HCEC 1CT (cell line): ENCODE measurements at places on chromosomes 3 and 15.

DNA sequence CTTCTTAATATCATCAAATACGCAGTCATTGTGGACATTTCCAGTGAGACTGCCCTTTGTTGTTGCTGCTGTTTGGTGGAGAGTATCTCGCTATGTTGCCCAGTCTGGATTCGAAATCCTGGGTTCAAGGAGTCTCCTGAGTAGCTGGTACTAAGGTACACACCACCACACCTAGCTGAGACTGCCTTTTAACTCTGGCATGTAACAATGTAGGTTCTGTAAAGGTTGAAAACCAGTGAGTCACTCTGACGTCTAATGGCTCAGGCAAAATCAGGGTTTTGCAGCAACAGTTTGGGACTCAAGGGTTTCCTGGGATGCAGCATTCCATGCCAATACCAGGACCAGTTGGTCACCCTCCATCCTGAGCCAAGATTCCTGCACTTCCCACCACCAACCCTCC, 52.2 kb downstream of the AQP9 start:
- DNase-seq: no peak

GRCh38 chr15:53580366-53580765, 179.1 kb downstream of the WDR72 start:
- no peak for DNase-seq

DNA sequence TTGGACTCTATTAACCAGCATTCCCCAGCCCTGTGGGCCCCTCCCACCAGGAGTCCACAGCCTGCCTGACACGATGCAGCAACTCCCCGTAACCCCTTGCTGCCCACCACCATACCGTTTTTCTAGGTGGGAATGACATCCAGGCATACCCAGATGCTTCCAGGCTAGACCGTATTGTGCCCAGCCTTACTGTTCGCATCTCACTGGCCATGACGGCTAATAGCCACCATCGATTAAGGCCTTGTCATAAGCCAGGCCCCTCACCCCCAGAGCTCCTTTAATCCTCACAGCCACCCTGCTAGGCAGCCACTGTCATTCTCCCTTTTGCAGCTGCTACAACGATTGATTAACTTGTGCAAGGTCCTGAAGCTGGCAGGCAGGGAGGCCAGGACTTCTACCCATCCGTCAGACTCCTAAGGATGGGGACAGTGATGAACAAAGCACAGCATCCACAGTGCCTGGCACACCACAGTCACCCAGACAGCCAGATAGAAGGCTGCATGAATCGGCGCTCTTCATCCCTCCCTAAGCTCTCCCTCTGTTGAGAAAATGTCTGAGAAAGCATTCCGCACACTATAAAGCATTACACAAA, 60.0 kb upstream of the FLNB start:
- no peak for DNase-seq

DNA sequence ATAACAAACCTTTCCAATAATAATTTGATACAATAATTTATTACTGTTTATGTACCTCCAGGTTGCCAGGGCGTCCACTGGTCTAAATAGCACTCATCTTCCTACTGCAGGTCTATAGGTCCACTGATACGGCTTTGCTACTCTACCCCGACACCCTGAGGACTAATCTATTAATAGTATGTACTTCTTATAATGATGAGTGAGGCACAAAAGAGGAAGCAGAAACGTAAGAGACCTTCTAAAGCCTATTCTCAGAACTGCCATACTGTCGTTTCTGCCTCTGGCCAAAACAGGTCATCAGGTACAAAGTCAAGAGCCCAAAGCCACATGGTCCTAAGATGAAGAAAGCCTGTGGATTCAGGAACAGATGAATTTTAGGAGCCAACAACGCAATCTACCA, 163.2 kb upstream of the GRM7 start:
- no peak for DNase-seq

- DNase-seq: no peak
These were observed 87.7 kb downstream of the IGF1R start for GRCh38 chr15:98735895-98736617.

- no peak for DNase-seq
These were observed 5.4 kb downstream of the TYRO3 start for GRCh38 chr15:41564286-41564959.

GRCh38 chr3:143128227-143128955, 8.8 kb downstream of the CHST2 start:
- no peak for DNase-seq

GRCh38 chr3:29185706-29186105, 95.2 kb upstream of the RBMS3 start:
- no peak for DNase-seq

DNA sequence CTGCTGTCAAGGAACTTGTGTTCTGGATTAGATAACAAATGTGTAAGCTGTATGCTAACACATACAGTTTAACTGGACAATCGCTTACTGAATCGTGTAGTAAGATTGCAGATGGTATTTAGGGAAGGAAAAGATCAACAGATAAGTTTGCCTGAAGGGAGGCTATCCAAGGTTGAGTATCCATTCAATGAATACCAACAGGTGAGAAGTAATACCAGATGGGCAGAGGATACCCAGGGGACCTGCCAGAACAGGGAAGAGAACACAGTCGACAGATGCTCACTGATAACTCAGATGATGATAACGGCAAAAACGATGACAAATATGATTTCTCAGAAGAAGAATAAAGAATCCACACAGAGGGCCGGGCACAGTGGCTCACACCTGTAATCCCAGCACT, 3.2 kb upstream of the UACA start:
- DNase-seq: no peak

- peak; percentile 72 for DNase-seq
These were observed 6.7 kb downstream of the EPHA3 start for GRCh38 chr3:89113893-89114840.

DNA sequence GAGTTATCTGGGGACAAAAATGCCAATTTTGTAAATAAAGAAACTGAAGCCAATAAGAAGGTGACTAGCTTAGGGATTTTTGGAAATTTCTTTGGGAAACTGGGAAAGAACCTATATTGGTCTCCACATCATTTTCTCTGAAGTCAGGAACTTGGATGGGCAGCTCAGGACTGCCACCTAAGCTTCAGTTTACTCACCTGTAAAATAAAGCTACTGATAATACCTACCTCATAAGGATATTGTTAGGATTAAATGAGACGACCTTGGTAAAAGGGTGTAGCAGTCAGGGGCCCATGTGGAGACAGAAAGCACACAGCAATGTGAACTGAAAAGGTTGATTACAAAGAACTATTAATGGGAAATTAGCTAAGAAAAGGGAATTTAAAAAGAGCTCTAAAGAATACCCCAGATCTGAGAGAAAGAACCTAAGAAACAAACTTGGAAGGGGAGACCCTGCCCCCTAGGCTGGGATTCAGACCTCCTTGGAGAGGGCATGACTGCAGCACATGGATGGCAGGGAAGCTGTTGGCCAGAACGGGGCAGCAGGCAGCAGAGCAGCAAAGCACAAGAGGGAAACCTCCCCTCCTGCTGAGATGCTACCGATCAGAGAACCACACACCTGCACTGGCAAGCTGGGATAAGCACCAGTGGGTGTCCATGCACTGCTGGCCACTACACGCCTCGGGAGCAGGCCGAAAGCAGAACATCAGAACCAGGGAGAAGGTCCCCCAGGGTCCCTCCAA, 83.7 kb upstream of the THBS1 start:
- no peak for DNase-seq

DNA sequence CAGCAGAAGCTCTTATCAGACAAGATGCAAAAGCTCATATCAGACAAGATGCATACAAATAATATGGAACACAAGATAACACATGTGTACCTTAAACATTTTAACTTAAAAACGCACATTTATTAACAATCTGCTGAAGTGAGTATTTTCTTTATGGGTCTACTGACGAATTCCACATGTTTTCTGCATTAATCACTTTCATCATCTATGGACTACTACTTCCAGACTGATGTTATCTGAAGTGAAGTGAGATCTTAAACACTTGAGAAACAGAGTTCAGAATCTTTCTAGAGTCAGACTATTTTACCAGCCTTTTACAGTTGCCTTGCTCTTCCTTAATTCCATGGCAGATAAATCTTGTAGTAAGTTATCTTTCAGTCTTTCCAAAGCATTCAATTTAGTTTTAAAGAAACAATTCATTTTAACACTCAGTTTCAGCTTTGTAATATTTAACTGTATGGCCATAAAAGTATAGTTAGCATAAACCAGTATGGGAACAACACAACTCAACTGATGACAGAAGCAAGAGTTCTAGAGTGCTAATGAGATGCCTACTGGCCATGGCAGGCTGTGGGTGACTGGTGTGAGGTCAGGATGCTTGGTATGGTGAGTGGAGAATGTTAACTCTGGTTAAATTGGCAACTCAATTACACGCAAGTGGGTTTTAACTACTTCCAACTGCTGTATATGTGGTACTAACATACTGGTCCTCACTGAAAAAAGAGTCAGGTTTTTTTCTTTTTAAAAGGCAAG, 9.8 kb downstream of the CMTM6 start:
- peak; percentile 31 for DNase-seq

DNA sequence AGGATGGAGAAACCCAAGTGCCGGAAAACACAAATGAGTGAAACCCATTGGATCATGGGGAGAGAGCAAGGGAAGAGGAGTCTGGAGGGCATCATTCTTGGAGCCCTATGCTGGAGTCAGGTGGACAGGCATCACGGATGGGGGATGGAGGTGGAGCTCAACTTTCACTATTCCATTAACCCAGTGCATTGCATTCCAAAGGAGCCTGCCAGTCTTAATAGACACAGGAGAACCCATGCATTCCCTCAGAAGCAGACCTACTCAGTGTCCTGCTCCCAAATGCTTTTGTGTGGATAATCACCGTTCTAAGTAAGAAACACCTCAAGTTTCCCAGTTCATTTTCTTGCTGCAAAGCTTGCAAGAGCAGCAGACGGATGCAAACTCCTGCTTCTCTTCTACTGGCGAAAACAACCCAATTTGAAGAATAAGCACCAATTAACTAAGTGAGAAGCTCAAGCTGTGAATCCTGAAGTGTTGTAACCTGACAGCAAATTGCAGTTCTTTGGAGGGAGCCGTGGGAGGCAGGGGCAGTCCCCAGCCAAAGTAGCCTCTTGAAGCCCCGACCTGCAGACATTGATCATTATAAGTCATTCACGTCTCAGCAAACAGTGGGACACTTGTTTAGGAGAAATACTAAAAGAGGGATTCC, 25.3 kb downstream of the SEMA5B start:
- no peak for DNase-seq

DNA sequence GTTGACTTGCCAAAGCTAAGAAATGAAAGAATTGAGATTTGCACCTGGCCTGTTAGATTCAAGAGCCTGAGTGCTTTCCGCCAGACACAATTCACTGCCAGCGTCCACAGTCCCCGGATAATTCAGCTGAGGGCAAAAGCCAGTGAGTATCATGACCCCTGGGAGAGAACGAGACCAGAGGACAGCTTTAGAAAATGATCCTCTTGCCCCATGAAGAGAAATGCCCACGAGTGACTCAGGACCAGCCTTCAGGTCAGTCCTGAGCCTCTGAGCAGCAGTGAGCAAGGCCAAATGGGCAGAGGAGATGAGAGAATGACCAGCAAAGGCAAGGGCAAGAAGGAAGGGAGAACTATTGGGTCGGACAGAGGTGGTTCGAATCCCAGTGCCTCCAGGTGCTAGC, 273.5 kb downstream of the FAM43A start:
- no peak for DNase-seq

DNA sequence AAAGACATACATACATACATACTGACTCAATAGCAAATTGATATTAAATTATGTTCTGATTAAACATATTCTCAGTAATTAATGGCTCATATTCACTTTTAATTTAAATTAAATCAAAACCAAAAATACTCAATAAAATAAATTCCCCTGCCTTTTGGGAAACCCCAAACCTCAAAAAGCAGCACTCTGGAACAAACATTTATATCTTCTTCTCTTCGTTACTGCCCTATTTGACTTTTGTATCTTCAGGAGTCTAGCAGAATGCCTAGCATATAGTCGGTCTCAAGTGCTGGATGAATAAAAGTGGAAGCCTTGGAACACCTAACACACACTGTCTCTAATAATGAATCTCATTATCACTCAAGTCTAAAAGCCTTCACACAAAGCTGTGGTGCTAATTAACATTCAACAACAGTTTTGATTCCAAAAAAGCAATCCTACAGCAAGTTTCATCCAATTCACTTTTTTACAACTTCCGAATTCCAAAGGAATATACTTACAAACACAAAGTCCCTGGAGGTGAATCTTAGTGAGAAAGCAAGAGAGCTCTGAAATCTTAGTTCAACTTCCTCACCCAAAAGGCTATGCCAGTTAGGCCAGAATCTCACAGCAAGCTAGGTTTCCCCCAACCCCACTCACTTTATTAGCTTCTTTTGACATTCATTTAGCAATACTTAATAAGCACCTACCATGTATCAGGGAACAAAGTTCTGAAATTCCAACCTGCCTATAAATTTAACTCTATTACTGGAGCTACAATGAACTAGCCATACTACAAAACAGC, 35.0 kb downstream of the GSK3B start:
- no peak for DNase-seq

DNA sequence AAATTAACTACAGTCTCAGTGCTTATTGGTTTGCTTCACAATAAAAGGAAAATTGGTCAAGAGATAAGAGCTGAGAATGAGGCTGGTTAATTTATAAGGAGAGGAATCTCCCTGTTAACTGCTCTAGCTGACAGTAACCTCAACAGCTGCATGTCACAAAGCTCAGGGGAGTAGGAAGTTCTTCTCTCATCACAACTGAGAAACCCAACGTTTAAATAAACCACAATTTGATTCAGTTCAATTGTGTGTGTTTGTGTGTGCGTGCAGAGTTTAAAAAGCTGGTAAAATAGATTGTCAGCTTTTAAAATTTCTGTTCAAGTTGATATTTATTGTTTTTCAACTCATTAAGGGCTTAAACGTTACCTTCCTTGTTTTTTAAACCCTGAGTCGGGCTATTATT, 3.5 kb upstream of the TGFBR2 start:
- DNase-seq: no peak

DNA sequence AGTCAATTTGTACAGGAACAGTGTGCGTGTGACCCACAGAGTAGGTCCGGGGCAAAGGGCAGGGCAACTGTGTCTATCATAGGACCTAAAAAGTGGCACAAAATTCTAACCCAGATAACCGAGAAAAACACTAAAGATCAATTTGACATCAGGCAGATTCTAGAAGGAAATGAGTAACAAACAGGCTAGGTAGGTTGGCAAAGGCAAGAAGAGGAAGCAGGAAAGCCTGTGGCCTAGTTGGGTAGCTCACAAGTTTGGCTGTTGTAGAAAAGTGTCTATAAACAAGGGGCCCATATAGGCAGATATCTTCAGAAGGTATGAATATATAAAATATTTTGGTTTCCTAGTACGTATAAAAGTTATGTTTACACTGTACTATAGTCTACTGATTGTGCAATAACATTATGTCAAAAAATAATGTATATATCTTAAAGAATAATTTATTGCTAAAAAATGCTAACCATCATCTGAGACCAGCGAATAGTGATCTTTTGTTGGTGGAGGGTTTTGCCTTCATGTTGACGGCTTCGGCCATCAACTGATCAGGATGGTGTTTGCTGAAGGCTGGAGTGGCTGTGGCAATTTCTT, 13.3 kb upstream of the OR5K1 start:
- DNase-seq: no peak

DNA sequence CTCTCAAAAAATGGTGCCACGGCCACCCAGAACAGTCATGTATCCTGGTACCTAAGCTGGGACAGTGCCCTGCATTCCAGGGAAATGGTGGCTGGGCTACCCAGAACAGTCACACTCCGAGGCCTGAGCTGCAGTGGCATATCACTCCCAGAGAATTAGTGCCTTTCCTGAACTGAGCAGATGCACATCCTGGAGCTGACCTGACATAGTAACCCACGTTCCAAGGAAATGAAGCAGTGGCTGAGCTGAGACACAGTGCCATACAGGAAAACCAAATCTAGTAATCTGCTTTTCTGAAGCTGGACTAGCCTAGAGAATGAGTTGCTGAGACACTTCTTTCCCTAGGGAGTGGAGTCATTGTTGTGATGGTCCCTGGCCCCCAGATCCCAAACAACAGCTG, 41.8 kb downstream of the SERP1 start:
- no peak for DNase-seq
